ENCODE measurements at places on chromosomes 12 and 14. TPM values are rescaled to one million over a fixed set of nuclear protein-coding genes. Genes with fewer than 3 reads are reported as not detected.

- no peak for DNase-seq
Observed at GRCh38 chr12:98582093-98582492, 11.4 kb upstream of the SLC25A3 start.

DNA sequence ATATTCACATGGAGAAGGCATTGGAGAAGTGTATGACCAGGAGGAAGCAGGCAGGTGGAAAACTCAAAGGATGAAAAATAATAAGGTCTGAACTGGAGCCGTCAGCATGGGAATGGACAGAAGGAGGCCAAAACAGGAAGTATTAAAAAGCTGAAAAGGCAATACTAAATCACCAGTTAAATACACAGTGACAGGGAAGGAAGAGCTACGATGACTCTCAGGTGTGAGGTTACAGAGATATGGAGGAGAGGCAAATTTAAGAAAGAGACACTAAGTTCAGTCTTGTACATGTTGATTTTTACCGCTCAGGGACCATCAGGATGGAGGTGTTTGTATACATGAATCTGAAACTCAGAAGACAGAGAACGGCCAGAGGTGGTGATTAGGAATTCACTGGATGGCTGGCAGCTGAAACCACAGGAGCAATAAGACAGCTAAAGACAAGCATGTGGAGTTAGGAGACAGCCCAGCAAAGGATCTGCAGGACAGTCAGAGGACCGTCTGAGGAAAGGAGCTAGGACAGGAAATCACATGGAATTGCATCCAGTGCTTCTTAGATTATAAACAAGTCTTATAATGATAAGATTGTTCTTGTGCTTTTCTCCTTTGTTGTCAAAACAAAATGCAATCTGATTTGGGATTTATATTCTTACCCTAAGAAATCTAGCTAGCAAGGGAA, 33.9 kb upstream of the CDKN3 start:
- DNase-seq: no peak

GRCh38 chr12:3992945-3993344, 119.7 kb upstream of the PARP11 start:
- no peak for DNase-seq

DNA sequence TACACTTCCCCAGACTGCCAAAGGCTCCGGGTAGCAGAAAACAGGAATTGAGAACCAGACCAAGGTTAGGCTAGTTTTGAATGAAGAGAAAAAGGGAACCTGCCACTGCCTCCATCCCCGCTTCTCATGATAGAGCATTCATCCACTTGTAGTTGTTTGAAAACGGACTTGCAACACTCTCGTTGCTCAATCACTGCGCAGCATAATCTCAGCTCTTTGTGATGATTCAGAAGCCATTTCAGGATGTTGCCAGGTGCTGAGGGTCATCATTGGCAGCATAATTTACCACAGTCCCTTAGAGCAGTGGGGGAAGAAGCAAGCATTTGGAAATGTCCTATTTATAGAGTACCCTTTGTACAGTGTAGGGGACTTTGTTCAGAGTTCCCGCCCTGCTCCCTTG, 25.6 kb downstream of the KCNK13 start:
- DNase-seq: peak; percentile 9

Gene TAS2R9
- total RNA-seq: not detected

DNA sequence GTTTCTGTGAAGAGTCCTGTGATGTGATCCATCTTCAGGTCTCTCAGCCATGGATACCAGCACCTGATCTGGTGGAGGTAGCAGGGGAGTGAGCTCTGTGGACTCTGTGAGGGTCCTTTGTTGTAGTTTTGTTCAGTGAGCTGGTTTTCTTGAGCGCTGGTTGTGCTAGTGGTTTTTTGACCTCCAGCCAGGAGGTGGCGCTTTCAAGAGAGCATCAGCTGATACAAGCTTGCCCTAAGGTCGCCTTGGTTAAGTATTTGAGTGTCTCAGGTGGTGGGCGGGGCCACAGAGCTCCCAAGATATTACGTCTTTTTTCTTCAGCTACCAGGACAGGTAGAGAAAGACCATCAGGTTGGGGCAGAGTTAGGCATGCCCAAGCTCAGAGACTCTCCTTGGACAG, 139.7 kb downstream of the TTLL5 start:
- no peak for DNase-seq

Gene ATXN7L3B
- 13.7 TPM for total RNA-seq

DNA sequence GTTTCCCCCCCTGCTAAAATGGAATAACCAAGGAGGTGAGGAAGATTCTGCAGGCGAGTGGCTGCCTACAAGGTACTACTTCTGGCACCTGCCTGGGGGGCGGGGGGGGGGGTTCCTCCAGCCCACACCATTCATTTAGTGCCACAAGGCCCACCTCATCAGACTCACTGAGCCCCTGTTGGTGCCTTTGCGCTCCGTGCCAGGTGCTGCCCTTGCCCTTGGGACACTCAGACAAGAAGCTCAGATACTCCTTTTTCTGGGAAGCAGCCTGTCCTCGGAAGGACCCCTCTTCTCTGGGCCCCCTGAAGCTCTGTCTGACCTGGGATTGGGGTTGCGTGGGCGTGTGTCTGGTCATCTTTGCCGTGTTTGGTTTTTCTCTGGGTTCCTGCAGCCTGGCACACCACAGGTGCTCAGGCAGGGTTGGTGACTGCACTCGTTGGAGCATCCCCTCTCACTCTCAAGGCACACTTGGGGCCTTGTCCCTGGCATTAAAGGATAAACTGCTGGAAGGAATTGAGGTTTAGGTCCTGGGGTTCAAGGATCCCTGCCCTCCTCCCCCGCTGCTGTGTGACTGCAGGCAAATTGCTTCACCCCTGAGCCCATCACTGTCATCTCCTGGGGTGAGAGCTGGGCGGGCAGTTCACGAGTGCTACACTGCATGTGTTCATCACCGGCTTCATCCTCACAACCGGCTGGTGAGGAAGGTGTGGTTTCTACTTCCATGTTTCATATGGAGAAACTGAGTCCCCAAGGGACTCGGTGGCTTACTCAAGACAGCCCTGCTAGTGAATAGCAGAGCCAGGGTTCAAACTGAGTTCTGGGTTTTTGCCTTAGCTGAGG, 16.9 kb downstream of the FAM222A start:
- no peak for DNase-seq

DNA sequence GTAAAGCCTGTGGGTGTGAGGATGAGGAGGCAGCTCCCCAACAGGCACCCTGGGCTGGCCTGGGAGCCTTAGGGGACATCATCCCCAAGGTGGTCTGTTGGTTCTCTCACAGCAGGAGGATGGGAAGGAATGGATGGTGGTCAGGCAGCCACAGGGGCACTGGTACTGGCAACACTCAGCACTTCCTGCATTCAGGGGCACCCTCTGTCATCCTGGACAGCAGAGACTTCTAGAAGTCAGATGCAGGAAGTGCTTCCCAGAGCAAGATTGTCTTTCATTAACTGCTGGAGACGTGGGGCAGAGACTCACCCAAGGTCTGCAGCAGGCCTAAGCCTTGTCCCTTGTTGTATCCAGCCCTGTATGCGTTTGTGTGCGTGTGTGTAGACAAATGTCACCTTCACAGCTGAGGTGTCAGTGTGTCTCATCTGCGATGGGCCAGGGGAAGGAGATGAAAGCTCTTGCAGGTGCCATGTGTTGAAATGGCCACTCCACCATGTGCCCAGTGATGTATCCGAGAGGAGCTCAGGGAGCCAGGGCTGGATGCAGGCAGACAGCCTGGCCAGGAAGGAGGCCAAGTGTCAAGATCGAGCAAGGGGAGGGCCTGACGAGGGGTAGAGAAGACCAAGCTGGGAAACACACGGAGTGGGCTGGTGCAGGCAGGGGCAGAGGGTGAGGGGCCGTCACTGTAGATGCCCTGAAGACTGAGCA, 85.1 kb downstream of the PITPNM2 start:
- DNase-seq: no peak

Gene CLMN
- total RNA-seq: 10.4 TPM

DNA sequence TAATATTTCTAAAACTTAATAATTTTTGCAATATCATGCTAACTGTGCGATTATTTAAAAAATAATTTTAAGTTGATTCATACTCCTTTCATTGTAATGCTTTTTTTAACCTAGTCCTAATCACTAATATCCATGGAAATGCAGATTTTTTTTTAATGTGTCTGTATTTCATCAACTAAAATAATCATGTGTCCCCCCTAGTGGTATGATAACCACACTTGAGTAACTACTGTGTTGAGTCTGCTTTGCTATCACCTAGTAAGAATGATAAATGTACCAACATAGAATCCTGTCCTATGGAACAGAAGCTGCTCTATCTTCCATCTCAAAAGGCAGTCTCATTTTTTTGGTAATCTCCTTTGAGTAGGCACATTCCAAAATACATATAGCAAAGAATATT, 19.1 kb upstream of the SYNE2 start:
- DNase-seq: no peak

GRCh38 chr12:116358893-116359761, 81.6 kb upstream of the MED13L start:
- peak; percentile 87 for DNase-seq

Gene C1RL
- total RNA-seq: 134 TPM

DNA sequence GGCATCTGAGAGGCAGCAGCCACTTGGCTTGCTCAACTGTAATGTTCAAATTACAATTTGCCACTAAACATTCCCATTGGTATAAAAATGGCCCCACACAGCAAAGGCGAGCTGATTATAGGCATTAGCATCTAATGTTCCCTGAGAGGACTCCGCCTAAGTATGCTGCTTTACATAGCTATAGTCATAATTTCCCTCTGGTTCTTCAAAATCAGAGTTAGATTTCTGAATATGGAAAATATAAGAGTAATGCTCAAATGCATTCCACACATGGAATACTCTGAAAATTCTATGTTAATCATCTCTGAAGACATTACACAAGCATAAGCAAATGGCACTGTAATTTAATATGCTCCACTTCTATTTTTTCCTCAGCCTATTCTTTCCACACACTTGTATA, 83.7 kb upstream of the BTG1 start:
- DNase-seq: no peak

DNA sequence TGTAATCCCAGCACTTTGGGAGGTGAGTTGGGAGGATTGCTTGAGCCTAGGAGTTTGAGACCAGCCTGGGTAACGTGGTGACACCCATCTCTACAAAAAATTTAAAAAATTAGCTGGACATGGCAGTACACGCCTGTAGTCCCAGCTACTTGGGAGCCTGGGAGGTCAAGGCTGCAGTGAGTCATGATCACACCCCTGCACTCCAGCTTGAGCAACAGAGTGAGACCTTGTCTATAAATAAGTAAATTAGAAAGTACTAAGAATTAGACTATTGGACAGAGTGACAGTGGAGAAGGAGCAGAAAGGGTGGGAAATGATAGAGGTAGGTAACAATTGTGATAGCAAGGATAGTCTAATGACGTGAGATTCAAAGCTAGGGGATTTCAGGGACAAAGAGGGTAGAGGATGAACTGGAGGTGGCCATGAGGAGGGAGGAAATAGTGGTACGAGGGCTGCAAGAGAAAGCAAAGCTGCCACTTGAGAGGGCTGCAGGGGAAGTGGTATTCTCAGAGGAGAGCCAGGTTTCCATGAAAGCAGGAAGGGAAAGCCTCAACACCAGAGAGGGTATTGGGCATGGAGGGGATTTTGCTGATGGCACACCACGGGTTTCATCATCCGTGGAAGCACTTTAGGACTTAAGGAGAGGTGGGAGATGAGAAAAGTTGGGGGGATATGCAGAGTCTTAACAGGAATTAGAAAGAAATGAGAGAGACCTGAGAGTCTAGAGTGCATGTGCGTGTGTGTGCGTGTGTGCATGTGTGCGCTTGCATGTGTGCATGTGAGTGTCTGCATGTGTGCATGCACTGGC, 85.6 kb downstream of the SYNE2 start:
- no peak for DNase-seq

DNA sequence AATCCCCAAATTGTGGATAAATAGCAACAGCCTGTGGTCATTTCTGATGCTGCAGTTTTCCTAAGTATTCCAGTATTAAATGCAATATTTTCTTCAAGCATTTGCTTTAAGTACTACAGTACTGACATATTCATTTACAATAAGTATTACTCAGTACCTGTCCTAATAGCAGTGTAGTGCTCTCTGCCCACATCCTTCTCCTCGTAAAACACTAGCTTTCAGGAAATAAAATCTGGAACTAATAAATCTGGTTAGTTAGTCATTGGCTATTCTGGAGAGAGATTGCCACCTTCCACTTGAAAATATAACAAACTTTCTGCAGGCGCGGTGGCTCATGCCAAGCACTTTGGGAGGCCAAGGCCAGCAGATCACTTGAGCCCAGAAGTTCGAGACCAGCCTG, 441.5 kb downstream of the PRKD1 start:
- no peak for DNase-seq

Gene ETFBKMT
- total RNA-seq: 1.4 TPM

GRCh38 chr12:57243521-57244311, 7.3 kb downstream of the STAC3 start:
- no peak for DNase-seq

DNA sequence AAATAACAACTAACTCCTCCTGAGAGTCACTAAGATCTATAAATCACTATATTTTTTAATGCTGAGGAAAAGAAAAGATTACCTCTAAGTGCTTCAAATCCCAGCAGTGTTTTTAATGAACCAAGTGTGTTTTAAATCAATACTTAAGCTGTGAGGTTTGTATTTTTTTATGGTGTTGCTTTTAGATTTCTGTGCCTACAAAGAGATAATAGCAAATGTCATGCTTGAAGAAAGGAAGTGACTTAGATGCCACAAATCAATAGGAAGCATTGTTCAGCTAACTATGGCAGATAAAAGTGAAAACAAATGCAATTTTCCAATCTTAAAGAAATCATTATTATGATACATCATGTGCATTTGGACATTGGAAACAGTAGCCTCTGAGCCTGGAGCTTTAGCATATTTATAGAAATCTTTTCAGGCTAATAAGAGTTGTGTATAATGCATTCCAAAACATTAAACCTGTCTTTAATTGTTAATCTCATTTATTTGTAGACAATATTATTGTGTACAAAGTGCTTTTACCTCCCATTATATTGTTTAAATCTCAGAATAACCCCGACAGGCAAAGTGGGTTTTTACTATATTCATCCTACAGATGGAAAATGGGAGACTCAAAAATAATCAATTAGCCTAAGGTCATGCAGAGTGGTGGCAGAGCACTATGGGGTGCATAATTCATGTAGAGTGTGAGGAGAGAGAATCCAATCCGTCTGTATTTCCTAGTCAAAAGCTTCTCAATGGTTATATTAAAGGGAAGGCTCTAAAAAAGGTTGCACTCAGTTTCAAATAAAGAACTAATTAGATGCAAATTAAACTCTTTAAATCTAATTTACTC, 486.2 kb downstream of the NAV3 start:
- DNase-seq: no peak

DNA sequence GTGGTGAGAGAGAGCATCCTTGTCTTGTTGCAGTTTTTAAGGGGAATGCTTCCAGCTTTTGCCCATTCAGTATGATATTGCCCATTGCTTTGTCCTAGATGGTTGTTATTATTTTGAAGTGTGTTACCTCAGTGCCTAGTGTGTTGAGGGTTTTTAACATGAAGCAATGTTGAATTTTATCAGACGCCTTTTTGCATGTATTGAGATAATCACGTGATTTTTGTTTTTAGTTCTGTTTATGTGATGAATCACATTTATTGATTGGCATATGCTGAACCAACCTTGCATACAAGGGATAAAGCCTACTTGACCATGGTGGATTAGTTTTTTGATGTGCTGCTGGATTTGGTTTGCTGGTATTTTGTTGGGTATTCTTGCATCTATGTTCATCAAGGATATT, 302.3 kb upstream of the G2E3 start:
- DNase-seq: no peak

Gene CIROP
- total RNA-seq: 1.1 TPM

Measured in thoracic aorta (tissue), 2 donors.